ENCODE measurements at places on chromosomes 12 and 14. TPM values are rescaled to one million over a fixed set of nuclear protein-coding genes. Genes with fewer than 3 reads are reported as not detected.

Gene CLEC4A
- total RNA-seq = 0.31 TPM

Gene TRPV4
- total RNA-seq = 0.53 TPM

Gene WDHD1
- total RNA-seq = 18.2 TPM

Gene ASCL1
- total RNA-seq = not detected

Gene AMHR2
- total RNA-seq = not detected

Gene STXBP6
- total RNA-seq = not detected

Gene LPAR5
- total RNA-seq = not detected

Gene HOXC10
- total RNA-seq = not detected

Data from aortic smooth muscle cell (primary cell).